SHP77 (cell line): ENCODE measurements at places on chromosomes 4 and X.

GRCh38 chr4:107799669-107800450, 24.9 kb upstream of the SGMS2 start:
- DNase-seq, result no peak

GRCh38 chr4:140115140-140115539, 38.8 kb downstream of the MAML3 start:
- no peak for DNase-seq

- DNase-seq, result no peak
Measured at GRCh38 chr4:175805846-175806245, 6.2 kb downstream of the GPM6A start.

DNA sequence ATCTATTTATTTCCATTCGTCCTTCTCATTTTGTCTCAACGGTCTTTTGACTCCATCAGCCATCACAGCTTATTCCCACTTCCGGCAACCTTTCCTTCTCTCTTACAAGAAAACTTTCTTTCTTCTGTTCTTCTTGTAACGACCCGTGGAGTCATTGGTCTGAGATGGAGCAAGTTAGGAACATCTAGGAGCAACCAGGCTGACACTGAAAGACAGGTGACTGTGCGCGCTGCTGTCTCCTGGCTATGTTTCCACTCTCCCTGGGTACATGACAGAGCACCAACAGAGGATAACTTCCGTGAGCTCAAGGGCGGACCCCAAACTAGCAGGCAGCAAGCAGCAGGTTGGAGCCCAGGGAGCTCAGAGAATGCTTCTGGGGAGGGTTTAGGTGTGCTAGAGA, 2.5 kb downstream of the FGF5 start:
- DNase-seq, result no peak

DNA sequence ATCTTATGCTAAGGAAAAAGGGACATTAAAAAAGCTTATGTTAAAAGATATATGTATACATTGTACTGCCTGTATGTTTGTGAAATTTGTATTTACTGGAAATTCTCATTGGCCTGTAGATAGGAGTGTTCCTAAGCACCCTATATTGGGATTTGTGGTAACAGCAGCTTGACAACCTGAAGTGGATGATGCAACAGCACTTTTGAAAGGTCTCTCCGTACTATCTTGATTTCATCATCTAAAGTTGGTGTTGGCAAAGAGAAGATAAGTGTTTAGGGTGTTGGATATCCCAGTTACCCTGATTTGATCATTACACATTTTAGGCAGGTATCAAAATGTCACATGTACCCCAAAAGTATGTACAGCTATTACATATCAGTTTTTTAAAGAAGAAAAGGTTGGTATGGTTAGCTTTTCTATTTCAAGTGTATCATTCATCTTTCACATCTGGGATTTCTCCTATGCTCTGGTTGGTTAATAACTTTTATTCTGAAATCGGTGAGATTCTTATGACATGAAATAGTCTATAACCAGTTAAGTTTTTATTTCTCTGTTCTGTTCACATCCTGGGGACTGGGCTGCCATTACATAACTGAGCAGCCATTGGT, 10.3 kb downstream of the HADH start:
- DNase-seq, result no peak

GRCh38 chrX:40083120-40083978, 14.4 kb downstream of the BCOR start:
- no peak for DNase-seq
